ENCODE measurements at places on chromosomes 2 and 18.

GRCh38 chr2:8750221-8750620, 68.4 kb downstream of the ID2 start:
- DNase-seq, result no peak

DNA sequence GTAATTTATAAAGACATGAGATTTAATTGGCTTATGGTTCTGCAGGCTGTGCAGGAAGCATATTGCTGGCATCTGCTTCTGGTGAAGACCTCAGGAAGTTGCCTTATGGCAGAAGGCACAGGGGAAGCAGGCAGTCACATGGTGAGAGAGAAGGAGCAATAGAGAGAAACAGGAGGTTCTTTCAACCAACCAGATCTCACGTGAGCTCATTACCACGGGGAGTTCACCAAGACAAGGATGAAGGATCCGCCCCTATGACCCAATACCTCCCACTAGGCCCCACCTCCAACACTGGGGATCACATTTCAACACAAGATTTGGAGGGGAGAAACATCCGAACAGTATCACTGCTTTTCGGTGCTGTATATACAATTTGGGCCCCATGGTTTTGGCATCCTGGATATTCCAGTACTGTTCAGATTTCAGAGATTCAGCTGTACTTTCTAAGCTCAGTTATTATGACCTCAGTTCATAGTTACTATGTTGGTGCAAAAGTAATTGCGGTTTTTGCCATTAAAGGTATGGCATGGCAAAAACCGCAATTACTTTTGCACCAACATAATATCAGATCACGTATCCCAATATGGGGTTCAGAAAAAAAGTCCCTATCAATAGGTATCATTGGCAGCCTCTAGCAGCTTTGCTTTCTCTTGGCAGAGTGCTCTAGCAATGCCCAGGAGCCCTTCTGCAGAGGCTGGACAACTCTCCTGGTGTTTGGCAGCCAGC, 189.6 kb upstream of the SIX3 start:
- DNase-seq, result no peak

DNA sequence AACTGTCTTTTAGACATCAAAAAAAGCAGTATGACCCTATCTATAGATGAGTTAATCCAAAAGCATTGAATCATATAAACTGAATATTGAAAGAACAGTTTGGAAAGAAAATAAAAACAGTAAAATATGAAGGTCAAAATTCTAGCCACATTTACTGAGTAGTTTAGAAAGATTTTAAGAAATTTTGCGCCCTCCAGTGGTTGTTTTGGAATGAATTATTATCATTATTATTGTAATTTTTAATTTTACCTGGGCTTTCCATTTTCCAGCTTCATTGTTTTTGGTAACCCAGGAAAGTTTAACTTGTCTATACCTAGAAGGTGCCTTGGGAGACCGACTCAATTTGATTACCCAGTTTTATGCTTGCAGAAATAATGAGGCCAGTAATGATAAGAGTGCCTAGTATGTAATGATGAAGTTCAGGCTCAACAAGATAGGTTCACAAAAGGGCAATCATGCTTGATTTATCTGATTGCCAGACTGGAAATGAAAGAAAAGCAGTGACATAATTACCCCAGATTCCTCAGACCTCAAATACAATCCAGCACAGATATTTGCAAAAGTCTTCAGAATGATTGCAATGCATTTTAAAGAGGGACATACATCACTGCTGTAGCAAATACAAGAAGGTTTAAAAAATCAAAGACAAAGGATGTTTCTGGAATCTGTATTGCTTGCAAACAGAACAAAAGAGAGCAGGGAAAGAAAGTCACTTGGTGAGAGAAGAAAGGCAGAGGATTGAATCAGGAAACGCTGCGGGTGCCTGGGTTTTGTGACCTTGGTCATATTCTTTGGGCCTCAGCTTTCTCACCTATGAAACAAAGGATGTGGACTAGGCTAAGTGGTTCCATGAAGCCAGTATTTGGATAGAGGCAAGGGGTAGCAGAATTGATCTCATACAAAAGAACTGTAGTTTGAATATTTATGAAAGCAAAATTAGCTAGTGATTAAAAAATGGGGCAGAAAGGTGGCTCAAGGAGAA, 153.8 kb downstream of the MAP2 start:
- no peak for DNase-seq

GRCh38 chr2:143786026-143786765, 657.0 kb downstream of the ARHGAP15 start:
- DNase-seq, result no peak

GRCh38 chr18:10101729-10102128, 187.9 kb downstream of the VAPA start:
- no peak for DNase-seq

DNA sequence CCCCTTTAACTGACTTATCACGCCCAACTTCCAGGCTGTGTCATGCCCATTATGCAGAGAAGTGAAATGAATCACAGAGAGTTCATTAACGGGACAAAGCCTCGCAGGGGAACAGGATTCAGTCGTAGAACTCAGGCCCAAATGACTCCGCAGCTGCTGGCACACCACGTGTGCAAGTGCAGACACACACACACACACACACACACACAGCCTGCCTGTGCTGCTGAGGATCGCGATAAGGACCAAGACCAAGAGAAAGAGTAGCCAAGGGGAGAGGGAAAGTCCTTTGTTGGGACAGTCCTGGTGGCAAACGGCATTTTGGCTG, 90.0 kb upstream of the TAF1B start:
- DNase-seq, result peak; percentile 50

DNA sequence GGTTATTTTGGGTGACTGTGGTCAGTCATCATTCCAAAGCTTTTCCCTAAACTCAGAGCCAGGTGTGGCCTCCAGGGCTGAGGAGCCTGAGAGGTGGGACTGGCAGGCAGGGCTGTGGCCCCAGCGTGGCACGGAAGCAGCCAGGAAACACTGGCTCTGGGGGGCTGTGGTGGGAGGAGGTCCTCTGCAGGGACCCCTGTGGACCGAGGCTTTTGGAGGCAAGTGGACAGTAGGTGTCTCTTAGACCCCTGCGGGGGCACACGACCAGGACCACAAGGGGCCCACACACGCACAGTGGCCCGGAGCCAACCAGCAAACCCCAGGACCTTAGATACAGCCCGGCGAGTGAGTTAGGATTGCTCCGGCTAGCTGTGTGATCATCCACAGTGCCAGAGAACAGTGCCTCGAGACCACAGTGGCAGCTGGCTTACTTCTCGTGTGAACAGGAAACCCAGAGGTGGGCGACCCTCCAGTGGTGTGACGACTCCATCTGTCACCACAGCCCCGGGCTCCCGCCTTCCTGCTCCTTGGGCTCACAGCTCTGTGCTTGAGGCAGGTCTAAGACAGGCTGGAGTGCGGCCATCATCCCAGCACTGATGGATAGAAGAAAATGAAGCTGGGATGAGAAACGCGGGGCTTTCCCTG, 1.6 kb upstream of the RTP5 start:
- DNase-seq, result no peak

- no peak for DNase-seq
These were observed 39.3 kb downstream of the SNTG2 start for GRCh38 chr2:989781-990467.

GRCh38 chr2:86825036-86825692, 34.5 kb upstream of the CD8A start:
- no peak for DNase-seq

DNA sequence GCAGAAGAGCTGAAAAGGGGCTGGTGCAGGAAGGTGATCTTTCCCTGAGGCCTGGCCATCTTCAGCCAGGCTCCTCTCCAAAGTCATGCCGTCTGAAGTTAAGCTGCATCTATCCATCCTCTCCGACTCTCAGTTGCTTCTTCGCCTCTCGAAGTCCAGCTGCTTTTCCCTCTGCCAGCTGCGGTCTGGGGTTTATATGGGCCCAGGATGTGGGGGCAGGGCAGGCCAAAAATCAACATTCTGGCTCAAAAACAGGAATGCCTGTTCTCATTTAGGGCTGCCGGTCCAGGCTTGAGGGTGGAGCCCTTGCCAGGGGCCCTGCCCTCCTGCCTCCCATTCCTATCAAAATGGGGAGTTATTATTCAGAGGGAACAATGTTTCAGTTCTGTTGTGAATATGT, 31.2 kb downstream of the CREG2 start:
- no peak for DNase-seq

GRCh38 chr2:147045113-147045512, 799.7 kb upstream of the ACVR2A start:
- no peak for DNase-seq

DNA sequence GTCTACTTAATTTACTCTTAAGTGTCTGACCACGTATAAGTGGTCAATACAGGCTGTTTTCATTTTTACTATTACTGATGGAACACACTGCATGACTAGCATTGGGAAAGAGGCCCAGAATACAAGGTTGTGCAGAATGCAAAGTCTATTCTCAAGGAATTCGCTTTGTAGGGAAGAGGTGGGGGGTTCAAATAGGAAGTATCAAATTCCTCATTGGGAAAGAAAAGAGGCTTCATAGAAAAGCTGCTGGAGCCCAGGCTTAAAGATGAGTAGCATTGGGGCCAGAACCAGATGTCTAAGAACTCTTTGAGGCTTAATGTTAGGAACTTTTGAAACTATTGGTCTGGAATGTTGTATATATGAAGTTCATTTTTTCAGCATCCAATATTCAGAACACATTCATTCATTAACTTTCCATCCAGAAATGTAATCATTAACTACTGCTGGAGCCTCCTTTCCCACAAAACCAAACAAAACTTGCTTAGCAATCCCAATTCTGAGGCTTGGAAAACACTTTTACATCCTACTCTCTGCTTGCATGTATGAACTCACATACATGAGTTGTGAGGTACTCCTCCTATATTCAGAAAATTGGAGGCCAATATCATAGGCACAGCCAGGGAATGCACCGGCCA, 994 bp upstream of the LRATD1 start:
- DNase-seq, result no peak

GRCh38 chr2:223841436-223842190, 4.2 kb upstream of the AP1S3 start:
- no peak for DNase-seq

GRCh38 chr2:129829588-129829987, 149.9 kb upstream of the RAB6C start:
- no peak for DNase-seq

DNA sequence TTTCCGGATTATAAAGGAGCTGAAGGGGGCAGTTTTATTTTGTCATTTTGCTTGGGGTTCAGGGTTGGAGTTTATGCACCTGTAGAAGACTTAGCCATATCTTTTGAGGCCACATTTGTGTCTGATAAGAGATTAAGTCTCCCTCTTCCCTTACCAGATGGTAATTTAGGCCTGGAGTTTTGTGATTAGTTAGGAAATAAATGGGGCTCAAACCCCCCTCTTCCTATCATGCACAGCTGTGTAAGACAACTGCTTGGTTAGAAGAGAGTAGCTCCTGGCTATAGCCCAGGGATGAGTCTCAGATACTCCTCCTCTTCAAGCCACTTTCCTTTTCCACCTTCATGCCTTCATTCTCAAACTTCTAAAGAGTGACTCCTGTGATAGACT, 802 bp upstream of the SAP130 start:
- no peak for DNase-seq

GRCh38 chr2:232888099-232888836, 18.2 kb downstream of the SNORC start:
- DNase-seq, result peak; percentile 11

DNA sequence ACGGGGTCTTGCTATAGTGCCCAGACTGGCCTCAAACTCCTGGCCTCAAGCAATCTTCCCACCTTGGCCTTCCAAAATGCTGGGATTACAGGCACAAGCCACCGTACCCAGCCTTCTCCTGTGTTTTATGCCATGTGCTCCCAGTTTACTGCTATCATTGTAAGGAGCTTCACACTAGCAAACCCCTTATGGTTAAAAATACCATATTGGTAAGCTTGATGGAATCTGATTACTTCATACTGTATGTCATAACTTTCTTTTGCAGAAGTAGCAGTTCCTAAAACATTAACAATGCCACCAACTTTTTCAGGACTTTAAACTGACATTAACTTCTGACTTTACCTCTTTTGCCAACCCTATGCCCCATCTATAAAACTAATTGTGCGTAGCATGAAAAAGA, 36.2 kb downstream of the HAT1 start:
- no peak for DNase-seq

- peak; percentile 39 for DNase-seq
These were observed 101.9 kb downstream of the NOL4 start for GRCh38 chr18:34122724-34123334.

DNA sequence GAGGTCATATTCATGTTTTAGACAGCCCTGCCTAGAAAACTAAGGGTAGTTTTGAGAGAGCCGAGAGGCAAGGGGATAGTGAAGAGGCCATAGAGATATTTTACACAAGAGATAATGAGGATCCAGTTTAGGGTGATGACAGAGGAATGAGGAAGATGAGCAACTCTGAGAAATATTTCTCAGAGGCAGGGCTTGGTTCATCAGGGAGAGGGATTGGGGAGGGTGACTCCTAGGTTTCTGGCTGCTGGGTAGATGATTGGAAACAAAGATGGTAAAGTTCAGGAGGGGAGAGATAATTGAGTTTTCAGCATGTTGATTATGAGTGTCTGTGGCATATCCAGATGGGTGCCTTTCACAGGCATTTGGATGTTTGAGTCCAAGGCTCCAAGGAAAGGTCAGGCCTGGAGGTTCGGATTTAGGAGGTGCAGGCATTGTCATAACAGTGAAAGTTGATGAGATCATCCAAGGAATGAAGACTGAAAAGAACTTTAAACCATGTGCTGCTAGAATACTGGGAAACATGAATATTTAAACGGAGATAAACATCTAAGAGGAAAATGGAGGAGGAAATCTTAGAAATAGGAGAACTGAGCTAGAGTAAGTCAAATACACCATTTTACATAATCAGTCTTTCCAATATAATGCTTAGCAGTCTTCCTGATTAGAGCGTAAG, 7.4 kb downstream of the MYL12B start:
- no peak for DNase-seq

DNA sequence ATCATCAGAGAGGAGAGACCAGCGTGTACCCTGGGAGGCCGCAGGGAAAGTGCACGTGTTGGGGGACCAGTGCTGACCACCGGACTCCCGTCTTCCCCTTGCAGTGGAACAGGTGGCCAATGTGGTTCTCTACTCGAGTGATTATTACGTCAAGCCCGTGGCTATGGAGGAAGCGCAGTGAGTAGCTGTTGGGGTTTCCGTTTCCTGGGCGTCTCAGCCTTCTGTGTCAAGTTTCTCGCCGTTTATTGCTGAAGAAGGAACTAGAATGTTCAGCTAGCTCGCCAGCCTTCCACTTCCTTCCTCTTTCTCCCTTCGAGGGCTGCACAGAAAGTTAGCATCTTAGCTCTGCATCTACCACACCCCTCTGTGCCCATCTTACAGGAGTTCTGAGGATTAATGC, 22.8 kb upstream of the DGKD start:
- peak; percentile 78 for DNase-seq

DNA sequence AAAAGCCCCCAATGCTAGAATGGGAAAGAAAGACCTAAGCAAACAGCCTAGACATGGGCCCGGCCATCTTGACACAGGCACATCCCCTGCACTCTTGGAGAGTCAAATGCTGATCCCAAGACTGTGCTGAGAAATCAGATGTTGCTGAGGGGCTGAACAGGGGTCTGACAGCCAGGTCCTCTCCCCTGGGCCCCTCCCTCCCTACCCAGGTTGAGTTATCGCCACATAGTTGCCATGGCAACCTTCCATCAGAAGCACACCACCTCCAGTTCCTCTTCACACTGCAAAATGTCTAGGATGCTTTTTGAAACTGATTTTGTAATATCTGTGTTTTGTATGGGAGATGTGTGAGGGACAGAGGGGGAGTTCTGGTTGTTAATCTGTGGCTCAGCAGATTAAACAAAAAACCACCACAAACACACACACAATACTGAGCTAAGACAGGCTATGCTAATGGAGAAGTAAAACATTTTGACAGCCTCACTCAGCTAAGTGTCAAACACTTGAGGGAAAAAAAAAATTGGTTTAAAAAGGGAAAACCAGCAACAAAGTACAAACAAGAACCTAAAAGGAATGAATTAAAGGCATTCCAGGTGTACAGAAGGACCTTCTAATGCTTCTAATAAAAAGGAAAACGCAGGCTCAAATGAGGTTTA, 88.2 kb downstream of the TMEM163 start:
- DNase-seq, result no peak

Data from tibial artery (tissue), 4 donors.